ENCODE measurements at places on chromosomes 2 and 18. TPM values are rescaled to one million over a fixed set of nuclear protein-coding genes. Genes with fewer than 3 reads are reported as not detected.
A peak's percentile ranks its signal among the peaks of the same experiment; 100 is the strongest.

DNA sequence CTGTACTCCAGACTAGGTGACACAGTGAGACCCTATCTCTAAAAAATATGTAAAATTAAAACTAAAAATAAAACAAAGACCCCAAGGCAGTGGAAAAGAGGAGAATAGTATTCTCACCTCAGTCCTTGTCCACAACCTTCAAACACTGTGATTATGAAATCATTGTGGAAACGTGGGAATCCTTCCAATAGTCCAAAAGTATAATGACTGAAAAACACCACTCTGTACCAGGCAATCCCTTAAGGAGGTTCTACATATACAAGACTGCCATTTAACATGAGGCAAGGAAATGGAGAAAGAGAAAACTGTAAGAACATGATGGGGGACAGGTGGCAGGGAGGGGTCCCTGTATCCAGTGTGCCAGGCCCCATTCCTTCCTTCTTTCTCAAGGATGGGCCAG is 66.1 kb downstream of the ACVR1 start:
- DNase-seq, result no peak

DNA sequence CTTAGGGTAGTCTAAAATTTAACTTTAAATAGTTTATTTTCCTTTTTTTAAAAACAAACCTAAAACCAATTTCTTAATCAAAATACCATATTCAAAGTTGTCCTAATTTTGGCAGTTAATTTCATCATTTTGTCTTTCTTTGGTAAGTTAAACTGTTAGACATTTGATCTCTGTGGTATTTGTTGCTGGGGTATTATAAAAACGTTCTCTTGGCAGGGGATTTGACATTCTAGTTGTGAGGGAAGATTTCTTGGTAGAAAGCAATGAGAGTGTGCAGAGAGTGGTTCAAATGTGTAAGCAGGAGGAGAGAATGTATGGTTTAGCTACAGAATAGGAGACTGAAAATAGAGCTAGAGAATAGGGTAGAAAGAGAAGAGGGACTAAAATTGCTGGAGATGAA is 14.6 kb downstream of the GULP1 start:
- DNase-seq, result no peak

DNA sequence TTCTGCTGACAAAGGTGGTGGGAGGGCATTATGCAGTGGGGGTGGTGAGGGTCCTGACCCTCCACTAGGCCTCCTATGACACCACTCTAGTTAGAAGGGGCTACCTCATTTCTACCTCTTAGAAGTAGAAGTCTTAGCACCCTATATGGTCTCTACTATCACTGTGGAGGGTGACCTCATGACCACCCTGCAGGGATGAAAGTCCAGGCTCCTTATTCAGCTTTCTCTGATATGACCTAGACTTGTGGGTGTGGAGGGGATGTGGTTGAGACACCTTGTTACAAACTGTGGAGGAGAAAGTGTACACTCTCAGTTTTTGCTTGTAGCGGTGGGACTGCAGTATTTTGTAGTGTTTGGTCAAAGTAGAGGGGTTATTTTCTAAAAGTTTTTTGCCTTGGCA is 18.6 kb downstream of the TMEM182 start:
- DNase-seq, result no peak

GRCh38 chr18:39806525-39806924 is 2148.5 kb upstream of the PIK3C3 start:
- DNase-seq, result no peak

- DNase-seq, result no peak
Measured at GRCh38 chr18:9701609-9702349, 6.3 kb upstream of the RAB31 start.

DNA sequence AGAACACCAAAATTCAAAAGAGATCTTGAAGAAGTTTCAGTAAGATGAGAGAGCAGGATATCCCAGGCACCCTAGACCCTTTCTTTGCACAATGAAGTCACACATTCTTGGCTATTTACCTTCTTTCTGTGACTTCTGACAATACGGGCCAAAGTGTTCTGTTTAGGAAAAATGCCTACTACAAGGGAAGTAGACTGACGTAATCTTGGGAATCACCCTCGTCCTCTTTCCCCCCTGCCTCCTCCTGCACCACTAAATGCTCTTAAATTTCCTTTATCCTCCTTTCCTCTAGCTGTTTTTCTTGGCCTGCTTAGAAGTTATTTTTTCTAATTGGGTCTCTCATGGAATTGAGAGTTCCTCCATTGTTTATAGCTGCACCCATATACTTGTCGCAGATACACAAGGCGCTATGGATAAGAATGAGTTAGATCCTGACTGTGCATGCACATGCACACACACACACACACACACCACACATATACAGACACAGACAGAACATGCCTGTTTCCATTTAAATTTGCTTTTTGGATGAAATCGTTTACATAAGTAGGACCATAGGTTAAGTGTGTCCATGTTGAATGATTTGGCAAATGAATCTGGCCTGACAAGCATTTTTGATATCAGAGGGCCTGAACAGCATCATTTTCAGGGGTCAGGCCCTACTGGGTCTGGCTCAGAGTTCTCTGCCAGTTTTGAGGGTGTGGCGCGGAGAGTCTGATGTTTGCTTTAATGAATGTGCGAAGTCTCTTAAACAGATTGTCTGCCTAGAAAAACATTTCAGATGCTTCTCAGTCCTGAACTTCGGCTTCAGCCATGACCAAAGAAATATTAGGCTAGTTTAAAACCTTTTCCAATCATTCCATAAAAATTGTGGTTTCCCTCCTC is 131.9 kb upstream of the NT5C1B start:
- no peak for DNase-seq

DNA sequence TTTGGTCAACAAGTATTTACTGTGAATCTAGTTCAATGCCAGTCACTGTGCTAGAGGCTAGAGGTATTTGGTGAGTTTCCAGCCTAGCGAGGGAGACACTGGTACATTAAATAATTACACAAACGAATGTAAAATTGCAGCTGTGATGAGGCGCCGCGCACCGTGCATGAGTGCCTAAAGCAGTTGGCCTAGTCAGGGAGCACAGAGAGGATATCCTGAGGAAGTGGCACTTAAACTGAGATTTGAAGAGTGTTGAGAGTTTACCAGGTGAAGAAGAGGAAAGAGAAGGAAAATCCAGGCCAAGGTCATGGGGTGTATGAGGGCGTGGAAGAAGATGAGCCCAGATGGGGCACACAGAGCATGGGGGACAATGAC is 157.6 kb upstream of the NDUFV2 start:
- DNase-seq, result no peak

GRCh38 chr18:11512096-11513025 is 97.0 kb upstream of the SLC35G4 start:
- DNase-seq, result no peak

DNA sequence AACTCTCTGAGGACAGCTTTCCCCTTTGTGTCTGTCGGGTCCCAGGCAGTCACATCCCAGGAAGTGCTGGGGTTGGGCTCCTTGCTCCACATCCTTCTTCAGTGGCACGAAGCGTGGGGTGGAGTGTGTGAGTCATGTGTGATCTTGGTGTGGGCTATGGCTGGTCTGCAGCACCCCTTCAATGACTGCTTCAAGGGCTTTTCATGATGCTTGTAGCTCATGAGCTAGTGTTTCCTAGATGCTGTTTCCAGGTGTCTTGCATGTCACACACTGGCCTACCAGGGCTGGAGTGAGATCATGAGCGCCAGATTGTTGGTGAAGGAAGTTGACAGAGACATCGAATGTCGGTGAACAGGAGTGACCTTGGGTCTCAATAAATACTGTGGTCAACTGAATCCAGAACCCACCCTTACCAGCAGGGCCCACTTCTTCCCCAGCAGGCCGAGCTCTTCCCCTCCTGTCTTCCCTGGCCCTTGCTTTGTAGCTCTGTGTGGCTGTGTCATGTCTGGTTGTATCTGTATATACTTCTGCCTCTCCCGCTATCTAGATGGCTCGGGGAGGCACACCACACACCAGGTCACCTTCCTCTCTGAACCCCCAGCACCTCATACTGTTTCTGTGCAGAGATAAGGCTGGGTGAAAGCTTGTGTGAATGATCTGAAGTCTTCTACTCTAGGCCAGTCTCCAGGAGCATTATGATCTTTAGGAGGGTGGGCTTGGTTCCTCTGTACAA is 3.8 kb downstream of the C2orf92 start:
- DNase-seq, result no peak

DNA sequence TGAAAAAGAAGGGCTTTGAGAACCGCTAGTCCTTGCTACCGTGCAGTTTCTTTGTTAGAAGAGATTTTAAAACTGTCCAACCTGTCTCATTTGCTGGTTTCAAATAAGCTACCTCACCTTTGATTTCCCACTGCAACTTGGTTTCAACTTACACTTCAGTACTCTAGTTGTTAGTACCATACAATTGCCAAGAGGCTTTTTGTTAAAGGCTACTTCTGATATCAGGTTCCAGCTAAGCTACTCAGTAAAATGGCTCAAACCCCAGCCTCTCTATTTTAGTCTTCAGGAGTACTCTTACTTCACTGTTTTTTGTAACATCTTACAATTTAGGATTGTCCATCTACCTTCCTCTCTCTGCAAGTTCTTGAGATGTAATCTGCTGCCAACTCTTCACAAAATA is 91.6 kb downstream of the INO80D start:
- DNase-seq, result no peak

DNA sequence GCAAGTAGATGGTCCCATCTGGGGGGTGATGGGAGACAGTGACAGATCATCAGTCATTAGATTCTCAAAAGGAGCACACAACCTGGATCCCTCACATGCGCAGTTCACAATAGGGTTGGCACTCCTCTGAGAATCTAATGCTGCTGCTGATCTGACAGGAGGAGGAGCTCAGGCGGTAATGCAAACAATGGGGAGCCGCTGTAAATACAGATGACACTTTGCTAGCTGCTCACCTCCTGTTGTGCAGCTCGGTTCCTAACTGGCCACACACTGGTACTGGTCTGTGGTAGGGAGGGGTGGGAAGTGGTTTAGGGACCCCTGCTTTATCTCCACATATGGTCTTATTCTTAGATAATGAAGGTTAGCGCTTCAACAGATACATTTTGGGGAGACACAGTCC is 506.6 kb downstream of the PLCL1 start:
- DNase-seq, result no peak

GRCh38 chr2:145021962-145022665 is 502.2 kb upstream of the ZEB2 start:
- DNase-seq, result no peak

- DNase-seq, result no peak
Measured at GRCh38 chr2:57615855-57616556, 430.6 kb upstream of the VRK2 start.

GRCh38 chr2:205731583-205731981 is 49.3 kb downstream of the NRP2 start:
- DNase-seq, result no peak

DNA sequence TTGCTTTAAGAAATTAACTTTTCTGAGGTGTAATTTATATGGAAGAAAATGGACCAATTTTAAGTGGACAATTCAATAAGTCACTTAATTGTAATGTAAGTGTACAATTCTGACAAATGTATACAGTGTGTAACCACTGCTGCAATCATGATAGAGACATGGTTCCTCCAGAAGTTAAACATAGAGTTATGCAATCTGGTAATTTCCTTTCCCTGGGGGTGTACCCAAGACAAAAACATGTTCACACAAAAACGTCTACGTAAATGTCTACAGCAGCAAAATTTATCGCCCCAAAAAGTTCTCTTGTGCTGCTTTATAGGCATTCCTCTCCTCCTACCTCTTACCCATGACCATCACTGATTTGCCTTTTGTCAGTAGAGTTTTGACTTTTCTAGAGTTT is 141.5 kb downstream of the AQP4 start:
- no peak for DNase-seq

DNA sequence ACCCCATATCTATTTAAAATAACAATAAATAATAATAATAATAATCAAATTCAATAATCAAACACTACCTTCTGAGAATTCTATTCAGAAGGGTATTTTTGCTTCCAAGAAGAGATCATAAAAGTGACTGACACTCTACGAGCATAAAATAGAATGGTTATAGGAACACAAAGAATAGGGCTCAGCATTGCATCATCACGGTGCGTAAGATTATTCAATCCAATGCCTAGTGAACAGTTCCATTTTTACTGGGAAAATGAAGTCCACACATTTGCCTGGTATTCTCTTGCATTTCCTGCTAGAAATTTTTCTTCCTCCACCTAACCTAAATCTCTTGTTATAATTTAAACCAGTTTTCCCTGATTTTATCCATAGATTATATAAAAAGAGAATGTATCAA is 55.8 kb downstream of the AP1S3 start:
- no peak for DNase-seq

GRCh38 chr2:221517696-221518151 is 54.4 kb downstream of the EPHA4 start:
- DNase-seq, result peak; percentile 20

DNA sequence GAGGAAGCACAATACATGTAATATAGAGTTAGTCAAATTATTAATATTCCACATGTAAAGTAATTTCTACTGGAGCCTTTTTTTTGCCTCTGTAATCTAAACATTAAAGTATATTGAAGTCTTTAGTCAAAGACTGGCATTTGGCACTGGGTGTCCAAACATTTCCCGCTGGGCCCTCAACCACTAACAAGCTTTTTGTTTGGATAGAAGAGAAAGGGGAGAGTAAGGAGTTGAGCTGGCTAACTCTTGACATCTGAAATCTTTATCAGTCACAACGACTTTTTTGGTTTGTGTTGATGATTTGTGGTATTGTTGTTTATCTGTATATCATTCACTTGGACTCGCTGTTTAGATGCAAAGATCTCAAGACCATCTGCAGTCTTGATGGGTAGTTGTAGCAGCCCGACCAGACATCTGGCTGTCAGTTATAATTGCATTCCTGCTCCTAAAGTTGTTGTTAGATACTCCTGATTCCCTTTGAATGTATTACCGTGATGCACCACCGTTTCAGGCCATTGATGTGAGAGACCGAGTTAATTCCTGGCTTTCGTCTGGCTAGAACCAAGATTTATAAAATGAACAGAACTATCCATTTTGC is 379.6 kb downstream of the MTX2 start:
- no peak for DNase-seq

DNA sequence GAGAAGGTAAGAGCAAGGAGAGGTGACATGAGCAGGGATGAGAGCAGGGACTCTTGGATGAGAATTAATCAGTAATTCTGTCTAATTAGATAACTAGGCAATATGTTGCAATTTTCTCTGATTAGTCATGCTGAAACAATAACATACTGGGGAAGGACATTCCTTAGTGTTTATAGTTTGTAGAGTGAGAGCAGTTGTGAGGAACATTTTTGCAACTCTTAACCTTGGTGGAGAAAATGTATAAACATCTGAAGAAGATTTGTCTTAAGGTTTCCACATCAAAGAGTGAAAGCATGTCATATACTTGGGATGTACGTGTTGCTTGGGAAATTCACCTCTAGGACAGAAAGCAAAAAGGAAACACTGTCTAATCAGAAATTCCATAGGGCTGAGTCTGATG is 955.4 kb upstream of the FANCL start:
- DNase-seq, result no peak

The SERPINB3 gene
- not detected for total RNA-seq

The BCL11A gene
- 28.6 TPM for total RNA-seq

The ACMSD gene
- total RNA-seq, result not detected

The VWA3B gene
- 0.17 TPM for total RNA-seq

The AMER3 gene
- not detected for total RNA-seq

The PCARE gene
- total RNA-seq, result 0.72 TPM

The B3GNT7 gene
- total RNA-seq, result 5.2 TPM

Data from heart left ventricle (tissue), 16 donors.